ENCODE measurements at places on chromosomes 16 and 17.

- DNase-seq, result no peak
Observed at GRCh38 chr17:19304751-19305150, 57.8 kb downstream of the B9D1 start.

- no peak for DNase-seq
Observed at GRCh38 chr16:85891033-85891775, 7.8 kb upstream of the IRF8 start.

- no peak for DNase-seq
Observed at GRCh38 chr16:801584-802363, 1.2 kb upstream of the GNG13 start.

GRCh38 chr17:63382826-63383225, 63.3 kb downstream of the CYB561 start:
- DNase-seq, result no peak

- no peak for DNase-seq
Observed at GRCh38 chr17:19411631-19412030, 599 bp downstream of the RNF112 start.

GRCh38 chr16:57600048-57600835, 28.2 kb upstream of the ADGRG1 start:
- no peak for DNase-seq

- DNase-seq, result no peak
Observed at GRCh38 chr17:45234641-45235415, 13.1 kb downstream of the FMNL1 start.
